ENCODE measurements at places on chromosomes 3 and 15. TPM values are rescaled to one million over a fixed set of nuclear protein-coding genes. Genes with fewer than 3 reads are reported as not detected.
A peak's percentile ranks its signal among the peaks of the same experiment; 100 is the strongest.

DNA sequence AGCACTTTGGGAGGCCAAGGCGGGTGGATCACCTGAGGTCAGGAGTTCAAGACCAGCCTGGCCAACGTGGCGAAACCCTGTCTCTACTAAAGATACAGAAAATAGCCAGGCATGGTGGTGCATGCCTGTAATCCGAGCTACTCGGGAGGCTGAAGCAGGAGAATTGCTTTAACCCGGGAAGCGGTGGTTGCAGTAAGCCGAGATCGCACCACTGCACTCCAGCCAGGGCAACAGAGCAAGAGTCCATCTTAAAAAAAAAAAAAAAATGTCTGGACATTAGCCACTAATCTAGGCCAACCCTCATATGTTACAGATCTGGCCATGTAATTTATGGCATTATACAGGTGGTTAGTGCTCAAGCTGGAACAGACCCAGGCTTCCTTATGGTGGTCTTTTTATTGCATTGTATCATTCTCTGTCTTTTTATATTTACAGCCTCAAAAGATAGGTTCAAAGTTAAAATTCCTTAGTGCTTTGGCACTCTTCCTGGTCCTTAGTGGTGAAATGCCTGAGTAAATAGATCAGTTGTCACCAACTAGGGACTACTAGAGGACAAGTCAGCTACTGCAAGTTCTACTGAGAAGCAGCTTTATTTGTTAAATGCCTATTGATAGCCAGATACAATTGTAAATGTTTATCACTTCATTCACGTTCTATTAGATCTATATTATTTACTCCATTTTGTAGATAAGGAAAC is 16.0 kb downstream of the STARD9 start:
- DNase-seq = no peak
- no peaks in the 10 kb centered on the region for H3K36me3 ChIP-seq
- H3K27ac ChIP-seq = no peak overlapping the region
- H3K4me3 ChIP-seq = no peak overlapping the region
- no peaks in the 10 kb centered on the region for H3K27me3 ChIP-seq
- H3K4me1 ChIP-seq = no peaks in the 10 kb centered on the region

GP9 gene
- not detected for total RNA-seq

- H3K4me1 ChIP-seq = peaks cover 39% of the 10 kb centered on the region
- H3K4me3 ChIP-seq = peak overlapping the region; percentile 64
- H3K27ac ChIP-seq = no peak overlapping the region
- H3K27me3 ChIP-seq = peaks cover 81% of the 10 kb centered on the region
- no peaks in the 10 kb centered on the region for H3K36me3 ChIP-seq
Observed at GRCh38 chr3:169662132-169662842, 1.2 kb downstream of the MECOM start.

DNA sequence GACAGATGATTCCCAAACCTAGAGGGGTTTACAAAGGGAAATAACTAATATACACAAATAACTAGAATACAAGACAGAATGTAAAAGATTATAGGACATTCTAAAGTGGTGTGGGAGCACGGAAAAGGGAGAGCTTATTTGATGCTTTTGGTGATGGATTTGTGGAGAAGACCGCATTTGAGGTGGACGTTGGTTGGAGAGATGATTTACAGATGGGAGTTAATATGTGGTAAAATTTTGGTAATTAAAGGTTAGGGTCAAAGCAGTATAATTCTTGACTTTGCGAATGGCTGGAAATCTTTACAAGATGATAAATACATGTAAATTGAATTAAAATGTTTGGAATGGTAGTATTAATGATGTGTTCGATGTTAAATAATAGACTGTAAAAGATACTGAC is 1.2 kb downstream of the KNL1 start:
- H3K4me1 ChIP-seq = peaks cover 1% of the 10 kb centered on the region
- H3K4me3 ChIP-seq = peak overlapping the region; percentile 84
- no peaks in the 10 kb centered on the region for H3K36me3 ChIP-seq
- DNase-seq = no peak

GRCh38 chr3:139302084-139302800 is 41.6 kb upstream of the MRPS22 start:
- no peak for DNase-seq
- no peak overlapping the region for H3K27ac ChIP-seq
- no peaks in the 10 kb centered on the region for H3K36me3 ChIP-seq

DNA sequence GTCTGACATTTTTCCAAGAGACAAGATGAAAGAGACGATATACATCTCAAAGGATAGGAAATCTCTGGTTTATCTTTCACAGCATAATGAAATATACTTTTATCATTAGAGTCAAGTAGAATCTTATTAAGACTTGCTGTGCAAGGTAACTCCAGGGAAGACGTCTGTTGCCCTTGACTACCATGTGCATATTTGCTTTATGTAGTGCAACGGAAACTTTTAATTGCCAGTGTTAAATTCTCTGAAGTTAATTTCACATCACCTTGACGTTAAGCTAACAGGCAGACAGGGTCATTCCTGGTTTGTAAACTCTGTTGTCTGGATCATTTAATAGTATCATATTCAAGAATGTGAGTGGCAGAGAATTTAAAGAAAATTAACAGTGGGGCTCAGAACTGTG is 82.8 kb downstream of the LRTM1 start:
- H3K27me3 ChIP-seq = no peaks in the 10 kb centered on the region
- H3K36me3 ChIP-seq = no peaks in the 10 kb centered on the region
- no peak for DNase-seq
- H3K4me3 ChIP-seq = no peak overlapping the region
- H3K4me1 ChIP-seq = no peaks in the 10 kb centered on the region

- H3K4me1 ChIP-seq = peaks cover 69% of the 10 kb centered on the region
Observed at GRCh38 chr3:43289841-43290470, 3.6 kb downstream of the SNRK start.

TF gene
- total RNA-seq = 0.26 TPM

EXD1 gene
- not detected for total RNA-seq

C3orf33 gene
- total RNA-seq = 1.8 TPM

- peaks cover 3% of the 10 kb centered on the region for H3K27me3 ChIP-seq
- H3K36me3 ChIP-seq = no peaks in the 10 kb centered on the region
- H3K4me1 ChIP-seq = no peaks in the 10 kb centered on the region
- no peak overlapping the region for H3K4me3 ChIP-seq
- H3K27ac ChIP-seq = no peak overlapping the region
- no peak for DNase-seq
Observed at GRCh38 chr3:195761567-195762248, 40.9 kb downstream of the MUC20 start.

DNA sequence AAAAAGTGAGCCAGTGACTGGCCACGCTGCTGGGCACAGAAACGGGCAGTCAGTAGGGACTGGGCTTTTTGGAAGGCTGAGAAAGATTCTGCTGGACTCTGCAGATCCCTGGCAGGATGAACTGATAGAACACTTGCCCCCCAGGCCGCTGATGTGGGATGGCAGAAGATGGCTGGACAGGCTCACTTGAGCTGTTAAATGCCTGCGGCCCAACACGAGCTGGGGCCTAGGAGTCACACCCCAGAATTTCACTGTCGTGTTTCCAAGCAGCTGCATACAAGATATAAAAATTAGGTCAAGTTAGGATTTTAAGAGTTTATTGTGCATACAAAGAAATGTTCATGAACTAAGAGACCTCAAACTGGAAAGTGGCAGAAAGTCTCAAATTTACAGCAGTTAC is 26.9 kb downstream of the GLDN start:
- no peaks in the 10 kb centered on the region for H3K4me1 ChIP-seq
- no peaks in the 10 kb centered on the region for H3K36me3 ChIP-seq
- no peak overlapping the region for H3K27ac ChIP-seq
- no peak for DNase-seq
- no peaks in the 10 kb centered on the region for H3K27me3 ChIP-seq

TAGLN3 gene
- not detected for total RNA-seq

DNA sequence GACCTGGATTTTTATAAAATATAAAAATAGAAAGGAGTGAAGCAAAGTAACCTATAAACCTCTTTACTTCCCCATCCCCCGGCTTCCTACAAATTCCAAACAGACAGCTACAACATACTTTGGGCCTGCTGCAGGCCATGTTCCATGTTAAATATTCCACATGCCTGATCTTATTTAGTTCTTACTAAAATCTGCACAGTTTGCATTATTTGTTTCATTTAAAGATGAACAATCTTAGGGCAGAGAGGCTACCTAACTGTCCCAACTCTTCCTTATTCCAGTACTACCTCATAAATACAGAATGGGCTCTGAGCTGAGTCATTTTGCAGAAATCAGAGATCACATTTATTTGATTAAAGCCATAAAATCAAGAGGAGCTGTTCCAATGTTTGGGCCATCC is 665.0 kb downstream of the PDCD6IP start:
- H3K4me1 ChIP-seq = no peaks in the 10 kb centered on the region
- H3K27me3 ChIP-seq = no peaks in the 10 kb centered on the region
- no peak for DNase-seq
- H3K36me3 ChIP-seq = no peaks in the 10 kb centered on the region
- H3K4me3 ChIP-seq = no peak overlapping the region

DNA sequence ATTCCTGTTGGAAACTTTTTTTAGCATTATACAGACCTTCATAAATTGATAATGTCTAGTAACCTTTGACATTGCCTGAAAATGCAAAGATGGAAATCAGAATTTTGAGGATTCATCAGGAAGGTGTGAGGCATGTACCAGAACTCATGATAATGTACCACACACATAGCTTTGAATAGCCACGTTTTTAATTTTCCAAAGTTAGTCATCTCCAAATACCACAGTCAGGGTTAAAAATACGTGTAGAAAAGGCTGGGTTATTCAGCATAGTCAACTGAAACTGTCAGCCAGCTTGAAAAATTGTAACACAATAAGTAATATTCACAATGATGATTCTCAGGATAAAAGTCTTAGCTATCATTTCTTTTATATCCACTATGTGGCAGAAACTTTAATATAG is 102.0 kb upstream of the THRB start:
- H3K27me3 ChIP-seq = no peaks in the 10 kb centered on the region
- H3K4me3 ChIP-seq = no peak overlapping the region
- H3K4me1 ChIP-seq = no peaks in the 10 kb centered on the region

- no peak overlapping the region for H3K4me3 ChIP-seq
- no peaks in the 10 kb centered on the region for H3K27me3 ChIP-seq
- no peaks in the 10 kb centered on the region for H3K36me3 ChIP-seq
- no peaks in the 10 kb centered on the region for H3K4me1 ChIP-seq
Observed at GRCh38 chr3:190886945-190887344, 24.5 kb upstream of the GMNC start.

KBTBD13 gene
- not detected for total RNA-seq

- no peak overlapping the region for H3K4me3 ChIP-seq
- no peak overlapping the region for H3K27ac ChIP-seq
- no peak for DNase-seq
- H3K27me3 ChIP-seq = no peaks in the 10 kb centered on the region
- no peaks in the 10 kb centered on the region for H3K36me3 ChIP-seq
Observed at GRCh38 chr3:153429821-153430220, 267.8 kb downstream of the RAP2B start.

DGKG gene
- 0.20 TPM for total RNA-seq

- H3K27ac ChIP-seq = no peak overlapping the region
- no peaks in the 10 kb centered on the region for H3K27me3 ChIP-seq
- DNase-seq = no peak
- H3K4me1 ChIP-seq = no peaks in the 10 kb centered on the region
- no peak overlapping the region for H3K4me3 ChIP-seq
Observed at GRCh38 chr3:54653456-54654195, 274.2 kb downstream of the LRTM1 start.

GRCh38 chr15:88681610-88682221 is 42.9 kb downstream of the ISG20 start:
- H3K4me1 ChIP-seq = no peaks in the 10 kb centered on the region
- H3K27ac ChIP-seq = no peak overlapping the region
- DNase-seq = no peak
- no peaks in the 10 kb centered on the region for H3K27me3 ChIP-seq

- no peaks in the 10 kb centered on the region for H3K4me1 ChIP-seq
- no peak overlapping the region for H3K27ac ChIP-seq
- no peak overlapping the region for H3K4me3 ChIP-seq
- no peaks in the 10 kb centered on the region for H3K36me3 ChIP-seq
- DNase-seq = no peak
Observed at GRCh38 chr3:12175137-12175593, 16.5 kb upstream of the TIMP4 start.
